Brain pericyte (primary cell): ENCODE measurements at places on chromosomes 3 and 15.

GRCh38 chr15:59689626-59690236 is 611 bp upstream of the BNIP2 start:
- no peak for DNase-seq

DNA sequence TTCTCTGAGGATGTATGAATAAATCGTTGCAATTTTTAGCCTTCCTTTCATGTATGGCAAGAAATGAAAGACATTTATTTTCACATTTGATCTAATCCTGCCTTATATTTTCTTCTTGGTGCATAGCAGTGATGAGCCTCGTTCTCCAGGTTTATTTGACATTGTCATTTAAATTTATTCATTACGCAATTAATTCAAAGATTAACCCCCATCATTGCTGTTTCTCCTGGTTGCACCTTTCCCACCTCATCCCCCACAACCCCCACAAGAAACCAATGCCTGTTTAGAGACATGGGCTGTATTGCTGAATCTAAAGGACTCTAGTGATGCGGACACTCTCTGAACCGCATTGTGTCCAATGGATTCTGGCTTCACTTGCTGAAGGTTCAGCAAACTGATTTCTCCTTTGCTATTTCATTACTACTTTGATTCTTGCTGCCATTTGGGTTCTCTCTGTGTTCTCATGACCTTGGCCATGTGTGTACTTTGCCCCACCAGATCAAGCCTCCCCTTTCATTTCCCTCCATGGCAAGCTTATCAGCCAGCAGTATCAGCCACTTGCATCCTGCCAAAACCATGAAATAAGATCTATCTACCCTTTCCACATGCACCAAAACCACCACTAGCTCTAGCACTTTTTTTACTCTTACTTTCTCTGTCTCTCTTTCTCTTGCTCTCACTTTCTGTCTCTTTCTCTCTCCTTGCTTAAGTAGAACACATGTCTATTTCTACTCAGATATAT is 382.7 kb downstream of the GBE1 start:
- no peak for DNase-seq

- no peak for DNase-seq
Measured at GRCh38 chr3:136021803-136022202, 56.3 kb downstream of the PPP2R3A start.

DNA sequence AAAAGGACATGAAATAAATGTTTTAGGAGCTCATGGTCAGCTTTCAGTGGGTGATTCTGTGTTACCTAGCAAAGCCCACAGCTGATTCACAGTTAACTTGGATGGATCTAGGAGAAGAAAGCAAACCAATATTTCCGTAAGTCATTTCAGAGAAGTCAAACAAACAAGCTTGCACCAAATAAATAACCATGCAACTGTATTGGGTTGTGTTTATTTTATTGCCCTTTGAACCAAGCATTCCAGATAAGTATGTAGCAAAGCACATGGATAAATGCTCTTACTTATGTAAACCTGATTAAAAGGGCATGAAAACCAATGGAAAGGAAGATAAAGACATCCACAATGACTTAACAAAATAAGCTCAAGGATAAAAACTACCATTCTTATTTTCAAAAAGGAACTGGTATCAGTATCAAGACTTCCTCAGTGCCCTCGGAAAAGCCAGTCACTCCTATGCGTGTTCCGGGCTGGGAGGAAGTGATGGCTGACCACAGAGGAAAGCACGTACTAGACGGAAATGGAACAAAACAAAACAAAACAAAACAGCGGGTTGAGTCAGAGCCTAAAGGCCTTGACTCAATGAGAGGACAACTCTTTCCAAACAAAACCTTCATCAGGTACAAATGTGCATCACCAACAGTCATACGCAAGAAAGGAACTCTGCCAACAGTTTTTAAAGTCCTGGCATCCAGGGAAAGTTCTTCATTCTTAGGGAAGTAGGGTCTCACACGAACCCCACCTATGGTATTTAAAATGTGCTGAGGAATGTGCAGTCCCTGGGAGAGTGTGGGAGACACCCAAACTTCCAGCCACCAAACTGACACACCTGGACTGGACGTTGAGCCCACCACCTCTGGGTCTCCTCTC is 103.3 kb downstream of the SNRK start:
- no peak for DNase-seq

DNA sequence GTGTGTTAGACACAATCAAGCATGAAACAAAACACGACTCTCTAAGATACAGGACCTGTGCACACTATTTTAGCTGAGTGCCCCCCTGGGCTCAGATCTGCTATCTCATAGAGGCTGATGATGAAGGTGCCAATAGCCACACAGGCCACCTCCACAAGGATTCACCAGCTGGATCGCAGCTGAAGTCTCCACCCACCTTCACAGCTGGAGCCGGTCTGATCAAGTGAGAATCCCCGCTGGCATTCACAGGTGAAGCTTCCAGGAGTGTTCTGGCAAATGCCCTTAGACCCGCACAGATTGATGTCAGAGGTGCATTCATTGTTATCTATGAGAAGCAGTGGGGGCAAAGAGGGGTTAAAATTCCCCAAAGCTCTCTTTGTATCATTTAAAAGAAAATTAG is 90.1 kb downstream of the DUT start:
- no peak for DNase-seq

- DNase-seq: no peak
Measured at GRCh38 chr15:72099155-72099554, 18.8 kb downstream of the MYO9A start.

DNA sequence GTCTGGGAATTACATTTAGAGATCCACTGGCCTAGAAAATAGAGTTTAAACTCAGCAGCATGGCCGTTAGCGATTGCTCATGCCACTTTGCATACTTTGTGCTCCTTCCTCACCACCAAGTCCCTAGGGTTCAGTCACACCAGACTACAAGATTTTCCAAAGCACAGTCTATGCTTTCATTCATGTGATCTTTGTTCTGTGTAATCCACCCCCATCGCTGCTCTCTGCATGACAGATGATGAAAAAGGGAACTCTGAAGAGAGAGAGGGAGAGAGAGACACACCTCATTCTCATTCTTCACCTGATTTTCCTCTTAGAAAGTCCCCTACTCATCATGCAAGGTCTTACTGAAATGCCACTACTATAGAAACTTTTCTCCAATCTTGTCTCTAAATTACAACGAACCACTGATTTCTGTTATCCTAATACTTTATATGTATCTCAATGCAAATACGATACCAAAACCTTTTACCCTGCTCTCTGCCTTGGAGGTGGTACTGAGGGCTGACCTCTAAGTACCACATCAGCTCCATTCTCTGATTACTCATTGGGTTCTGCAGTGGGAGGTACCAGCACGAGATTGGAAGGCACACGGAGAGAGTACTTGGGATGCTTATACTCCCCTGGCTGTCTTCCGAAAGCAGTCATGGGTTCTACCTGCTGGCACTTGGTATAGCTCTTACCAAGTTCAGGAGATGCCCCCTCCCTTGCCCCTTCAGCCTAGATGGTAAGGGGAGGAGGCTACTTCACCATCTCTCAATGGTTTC is 1.1 kb upstream of the PARP15 start:
- no peak for DNase-seq
